ENCODE measurements at places on chromosomes 13 and 19. TPM values are rescaled to one million over a fixed set of nuclear protein-coding genes. Genes with fewer than 3 reads are reported as not detected.

Gene RFPL4A
- total RNA-seq = not detected

Gene PRR22
- 0.07 TPM for total RNA-seq

Gene ZNF284
- total RNA-seq = 2.6 TPM

Gene AKT1S1
- total RNA-seq = 14.8 TPM

Gene FCGBP
- total RNA-seq = 0.15 TPM

Gene SBK2
- not detected for total RNA-seq

Gene MYBPC2
- total RNA-seq = not detected

Gene ATP4A
- not detected for total RNA-seq

GRCh38 chr13:31965361-31966066 is 66.1 kb upstream of the FRY start:
- DNase-seq = peak; percentile 86

DNA sequence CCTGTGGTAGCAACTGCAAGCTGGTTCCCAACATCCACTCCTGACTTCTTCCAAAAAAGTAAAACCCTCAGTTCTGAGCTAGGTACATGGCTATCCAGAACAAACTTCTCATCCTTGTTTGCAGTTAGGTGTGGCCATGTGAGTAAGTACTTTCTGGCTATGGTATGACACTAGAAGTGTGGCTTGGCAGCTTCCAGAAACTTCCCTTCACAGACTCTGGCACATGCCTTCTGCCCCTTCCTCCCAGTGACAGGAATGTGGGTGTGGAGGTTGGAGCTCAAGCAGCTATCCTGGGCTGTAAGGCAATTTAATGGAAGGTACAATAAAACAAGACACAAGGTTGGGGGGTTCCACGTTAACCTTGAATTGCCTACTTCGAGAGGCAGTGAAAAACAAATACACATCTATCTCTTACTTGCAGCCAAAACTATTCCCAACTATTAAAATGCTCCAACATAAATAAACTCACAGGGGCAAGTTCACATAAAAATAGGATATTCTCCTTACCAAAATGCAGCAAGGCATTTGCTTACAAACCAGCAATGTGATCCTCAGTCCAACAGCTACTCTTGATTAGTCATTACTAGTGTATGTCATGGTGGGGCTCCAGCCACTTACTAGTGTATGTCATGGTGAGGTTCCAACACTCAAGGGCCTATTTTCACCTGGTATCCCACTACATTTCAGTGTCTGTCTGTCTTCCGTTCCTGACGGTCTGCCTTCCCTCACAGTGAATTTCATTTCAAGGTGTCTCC is 3.1 kb downstream of the SMG9 start:
- no peak for DNase-seq

DNA sequence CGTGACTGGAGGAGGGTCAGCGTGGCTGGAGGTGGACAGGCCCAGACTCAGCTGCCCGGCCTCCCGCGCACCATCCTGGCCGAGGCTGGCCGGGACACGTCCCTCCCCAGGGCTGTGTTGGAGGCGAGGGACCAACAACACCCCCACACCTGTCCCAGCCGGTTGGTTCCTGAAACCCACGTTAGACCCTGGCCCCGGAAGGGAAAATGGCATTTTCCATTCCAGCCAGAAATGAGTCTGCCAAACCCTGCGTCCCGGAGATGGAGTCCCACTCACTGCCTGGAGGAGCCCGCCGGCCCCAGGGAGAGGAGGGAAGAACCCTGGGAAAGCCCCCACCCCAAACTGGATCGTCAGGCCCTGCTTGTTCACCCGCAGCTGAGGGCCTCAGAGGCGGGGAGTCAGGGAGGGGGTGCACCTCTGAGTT is 4.8 kb upstream of the WDR18 start:
- no peak for DNase-seq

DNA sequence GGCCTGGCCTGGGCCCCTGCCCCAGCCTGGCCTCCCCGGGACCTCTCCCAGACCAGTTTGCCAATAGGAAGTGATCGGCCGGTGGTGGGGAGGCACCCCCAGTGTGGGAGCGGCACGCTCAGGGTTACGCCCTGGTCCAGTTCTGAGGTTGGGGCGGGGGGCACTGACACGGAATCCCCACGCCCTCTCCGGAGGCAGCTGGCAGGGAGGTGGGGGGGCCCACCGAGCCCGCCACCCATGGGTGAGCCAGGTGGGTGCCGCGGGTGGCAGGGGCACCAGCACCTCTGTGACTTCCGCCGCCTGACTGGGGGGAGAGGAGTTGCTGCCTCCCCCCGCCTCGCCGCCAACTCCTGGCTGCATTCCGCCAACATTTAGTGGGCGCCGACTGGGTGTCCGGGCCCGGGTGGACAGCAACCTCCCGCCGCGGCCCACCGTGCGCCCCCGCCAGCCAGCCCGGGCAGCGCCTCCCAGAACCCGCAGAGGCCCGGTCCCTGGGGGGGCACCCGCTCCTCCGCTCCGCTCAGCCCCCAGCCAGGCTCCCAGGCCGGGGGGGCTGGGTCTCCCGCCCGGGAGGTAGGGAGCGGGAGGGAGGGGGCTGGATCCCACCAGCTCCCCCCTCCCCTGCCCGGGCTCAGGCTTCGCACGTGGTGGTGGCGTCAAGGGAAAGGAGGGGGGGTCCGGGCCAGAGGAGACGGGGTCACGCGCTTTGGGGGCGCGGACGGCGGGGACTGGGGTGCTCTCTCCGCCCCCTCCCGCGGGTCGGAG is 2.0 kb downstream of the ZBTB7A start:
- no peak for DNase-seq

GRCh38 chr19:54100561-54100960 is at the start of gene OSCAR:
Gene OSCAR, minus strand, starts transcription at chr19:54100803. Its CDS starts 11 bp downstream, at chr19:54100792.
- DNase-seq = peak; percentile 31

DNA sequence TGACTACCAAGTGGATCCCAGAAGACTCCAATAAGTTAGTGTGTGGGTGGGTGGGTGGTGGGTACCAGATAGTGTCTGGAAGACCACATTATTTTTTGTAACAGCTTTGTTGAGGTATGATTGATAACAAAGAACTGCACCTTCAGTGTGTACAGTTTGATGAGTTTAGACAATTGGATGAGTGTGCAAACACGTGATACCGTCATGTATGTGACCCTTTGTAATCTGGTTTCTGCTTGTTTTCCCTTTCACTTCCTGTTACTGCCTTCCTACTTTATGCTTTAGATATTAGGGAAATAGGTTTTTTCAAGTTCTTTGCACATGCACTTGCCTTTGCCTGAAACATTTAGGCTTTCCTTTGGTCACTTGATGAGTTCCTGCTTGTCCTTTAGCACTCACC is 8.5 kb downstream of the RPL21 start:
- no peak for DNase-seq

- no peak for DNase-seq
Measured at GRCh38 chr13:95221971-95222732, 79.1 kb downstream of the ABCC4 start.

GRCh38 chr13:73079359-73079758 is 20.6 kb downstream of the KLF5 start:
- no peak for DNase-seq

DNA sequence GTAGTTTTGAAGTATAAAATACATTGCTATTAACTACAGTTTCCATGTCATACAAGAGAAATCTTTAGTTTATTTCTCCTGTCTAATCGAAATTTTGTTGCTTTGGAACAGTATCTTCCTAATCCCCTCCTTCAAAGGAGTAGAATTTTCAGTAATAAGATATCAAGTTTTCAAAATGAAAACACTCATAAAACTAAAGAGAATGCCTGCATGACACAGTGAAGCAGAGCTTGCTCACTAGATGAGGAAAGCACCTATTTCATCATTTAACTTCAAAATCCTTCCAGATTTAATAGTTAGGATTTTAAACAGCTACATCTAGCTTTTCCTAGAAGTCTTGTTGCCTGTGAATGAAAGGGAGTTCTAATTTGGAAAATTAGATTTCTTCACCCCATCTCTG is 80.8 kb downstream of the TNFSF11 start:
- DNase-seq = no peak

GRCh38 chr13:35473802-35474201 is 2.7 kb downstream of the MAB21L1 start:
- DNase-seq = no peak

DNA sequence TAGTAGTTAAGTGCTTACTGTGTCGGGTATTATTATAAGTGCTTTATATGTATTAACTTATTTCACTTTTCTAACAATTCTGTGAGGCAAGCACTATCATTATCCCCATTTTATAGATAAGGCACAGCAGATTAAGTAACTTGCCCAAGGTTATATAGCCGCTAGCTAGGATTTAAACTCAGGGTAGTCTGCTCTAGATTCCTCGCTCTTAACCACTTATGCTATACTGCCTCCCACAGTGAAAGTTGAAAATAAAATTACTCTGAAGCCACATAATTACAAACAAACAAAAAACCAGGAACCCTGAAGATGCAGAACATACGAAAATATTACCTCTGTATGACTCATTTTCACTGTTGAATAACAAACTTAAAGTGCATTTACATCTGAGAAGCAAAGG is 3.9 kb downstream of the TEX30 start:
- DNase-seq = peak; percentile 6

DNA sequence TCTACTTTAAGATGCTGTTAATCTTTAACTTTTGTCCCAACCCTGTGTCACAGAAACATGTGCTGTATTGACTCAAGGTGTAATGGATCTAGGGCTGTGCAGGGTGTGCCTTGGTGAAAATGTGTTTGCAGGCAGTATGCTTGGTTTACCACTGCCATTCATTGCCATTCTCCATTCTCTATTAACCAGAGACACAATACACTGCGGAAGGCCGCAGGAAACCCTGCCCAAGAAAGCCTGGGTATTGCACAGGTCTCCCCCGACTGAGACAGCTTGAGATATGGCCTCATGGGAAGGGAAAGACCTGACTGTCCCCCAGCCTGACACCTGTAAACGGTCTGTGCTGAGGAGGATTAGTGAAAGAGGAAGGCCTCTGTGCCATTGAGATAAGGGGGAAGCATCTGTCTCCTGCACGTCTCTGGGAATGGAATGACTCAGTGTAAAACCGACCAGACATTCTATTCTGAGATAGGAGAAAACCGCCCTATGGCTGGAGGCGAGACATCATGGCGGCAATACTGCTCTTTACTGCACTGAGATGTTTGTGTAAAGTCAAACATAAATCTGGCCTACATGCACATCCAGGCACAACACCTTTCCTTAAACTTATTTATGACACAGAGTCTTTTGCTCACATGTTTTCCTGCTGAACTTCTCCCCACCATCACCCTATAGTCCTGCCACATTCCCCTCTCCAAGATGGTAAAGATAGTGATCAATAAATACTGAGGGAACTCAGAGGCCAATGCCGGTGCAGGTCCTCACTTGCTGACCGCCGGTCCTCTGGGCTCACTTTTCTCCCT is 13.1 kb upstream of the ZNF888 start:
- no peak for DNase-seq

DNA sequence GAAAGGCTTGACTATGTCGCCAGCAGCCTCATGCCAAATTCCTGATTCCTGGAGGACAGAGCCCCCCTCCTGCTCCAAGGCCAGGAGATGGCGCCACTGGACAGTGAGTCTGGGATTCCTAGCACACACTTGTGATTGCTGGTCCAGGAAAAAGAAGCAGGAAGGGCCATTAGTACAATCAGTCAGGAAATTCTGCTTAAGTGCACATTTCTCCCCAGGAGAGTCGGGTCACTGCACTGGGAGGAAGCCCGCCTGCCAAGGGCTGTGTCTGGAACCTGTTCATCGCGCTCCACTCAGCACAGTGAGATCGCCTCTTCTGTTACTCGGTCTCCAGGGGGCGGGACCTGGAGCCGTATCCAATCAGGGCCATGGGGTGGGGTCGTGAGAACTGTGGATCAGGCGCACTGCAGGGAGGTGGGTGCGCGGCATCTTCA is 65.1 kb downstream of the ZNF823 start:
- peak; percentile 22 for DNase-seq

GRCh38 chr19:43731846-43732245 is 16.0 kb downstream of the IRGC start:
- DNase-seq = no peak

- DNase-seq = peak; percentile 28
Measured at GRCh38 chr19:46426035-46426505, 2.7 kb downstream of the PNMA8C start.

GRCh38 chr19:42090672-42091071 is 14.7 kb downstream of the ZNF574 start:
- no peak for DNase-seq

DNA sequence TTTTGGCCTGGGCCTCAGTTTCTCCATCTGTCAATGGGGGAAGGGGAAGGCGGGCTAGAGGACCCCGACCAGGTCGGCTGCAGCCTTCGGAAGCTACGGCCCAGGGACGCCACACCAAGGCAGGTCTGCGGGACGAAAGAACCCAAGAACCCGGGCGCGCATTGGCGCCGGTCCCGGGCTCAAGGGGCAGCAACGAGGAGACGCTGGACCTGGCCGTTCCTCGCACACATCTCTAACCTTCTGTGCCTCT is 739 bp upstream of the ILF3 start:
- DNase-seq = no peak

DNA sequence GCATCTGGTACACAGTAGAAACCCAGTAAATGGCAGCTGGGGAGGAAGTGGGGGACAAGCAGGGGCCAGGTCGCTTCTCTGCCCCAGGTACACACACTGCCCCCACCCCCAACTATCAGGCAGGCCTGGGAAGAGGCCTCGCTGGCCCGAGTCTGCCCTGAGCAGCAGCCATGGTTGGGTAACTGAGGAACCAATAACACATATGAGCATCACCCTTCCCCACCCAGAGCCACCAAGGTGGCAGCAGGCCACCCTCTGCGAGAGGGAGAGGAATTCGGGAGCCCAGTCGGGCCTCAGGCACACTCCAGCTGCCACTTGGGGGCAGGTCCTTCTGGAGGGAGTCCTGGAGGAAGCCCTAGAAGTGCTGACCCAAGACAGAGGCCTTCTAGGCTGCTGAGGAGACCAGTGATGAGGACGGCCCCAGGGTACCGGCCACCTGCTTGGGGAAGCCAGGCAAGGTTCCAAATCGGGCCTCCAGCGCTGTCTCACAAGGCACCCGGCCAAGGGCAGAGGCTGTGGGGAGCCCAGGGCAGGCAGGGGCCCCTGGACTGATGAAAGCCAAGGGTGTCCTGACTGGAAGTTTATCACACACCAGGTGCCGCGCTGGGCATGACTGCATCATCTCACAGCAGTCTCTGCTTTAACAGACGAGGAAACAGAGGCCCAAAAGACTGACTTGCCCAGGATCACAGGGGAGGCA is 14.0 kb upstream of the KPTN start:
- no peak for DNase-seq

DNA sequence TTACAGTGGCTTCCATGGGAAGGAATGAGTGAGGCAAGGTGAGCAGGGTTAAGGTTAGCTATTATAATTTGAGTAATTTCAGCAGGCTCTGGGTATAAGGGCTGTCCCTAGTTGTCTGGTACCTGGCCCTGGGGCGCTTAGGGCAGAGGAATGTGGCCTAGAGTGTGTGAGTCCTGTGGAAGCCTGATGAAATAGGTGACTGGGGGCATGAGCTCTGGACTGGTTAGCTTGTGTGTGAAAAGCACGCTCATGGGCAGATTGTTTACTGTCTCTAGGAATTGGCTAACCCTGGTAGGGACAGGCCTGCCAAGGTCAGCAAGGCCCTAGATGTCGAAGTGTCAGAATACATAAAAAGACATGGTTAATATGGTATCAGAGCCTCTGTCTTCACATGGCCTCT is 42.5 kb downstream of the SPRYD7 start:
- DNase-seq = no peak

- DNase-seq = no peak
Measured at GRCh38 chr19:4086411-4086867, 19.7 kb upstream of the ZBTB7A start.

GRCh38 chr13:29791997-29792780 is 58.2 kb downstream of the UBL3 start:
- no peak for DNase-seq

GRCh38 chr19:7562646-7563393 is 27.3 kb downstream of the PNPLA6 start:
- no peak for DNase-seq

GRCh38 chr13:96993634-96994016 is 651 bp downstream of the OXGR1 start:
- DNase-seq = no peak

Measured in M059J (cell line).